Breast epithelium (tissue), 4 donors: ENCODE measurements at places on chromosomes 2 and 18. TPM values are rescaled to one million over a fixed set of nuclear protein-coding genes. Genes with fewer than 3 reads are reported as not detected.

DNA sequence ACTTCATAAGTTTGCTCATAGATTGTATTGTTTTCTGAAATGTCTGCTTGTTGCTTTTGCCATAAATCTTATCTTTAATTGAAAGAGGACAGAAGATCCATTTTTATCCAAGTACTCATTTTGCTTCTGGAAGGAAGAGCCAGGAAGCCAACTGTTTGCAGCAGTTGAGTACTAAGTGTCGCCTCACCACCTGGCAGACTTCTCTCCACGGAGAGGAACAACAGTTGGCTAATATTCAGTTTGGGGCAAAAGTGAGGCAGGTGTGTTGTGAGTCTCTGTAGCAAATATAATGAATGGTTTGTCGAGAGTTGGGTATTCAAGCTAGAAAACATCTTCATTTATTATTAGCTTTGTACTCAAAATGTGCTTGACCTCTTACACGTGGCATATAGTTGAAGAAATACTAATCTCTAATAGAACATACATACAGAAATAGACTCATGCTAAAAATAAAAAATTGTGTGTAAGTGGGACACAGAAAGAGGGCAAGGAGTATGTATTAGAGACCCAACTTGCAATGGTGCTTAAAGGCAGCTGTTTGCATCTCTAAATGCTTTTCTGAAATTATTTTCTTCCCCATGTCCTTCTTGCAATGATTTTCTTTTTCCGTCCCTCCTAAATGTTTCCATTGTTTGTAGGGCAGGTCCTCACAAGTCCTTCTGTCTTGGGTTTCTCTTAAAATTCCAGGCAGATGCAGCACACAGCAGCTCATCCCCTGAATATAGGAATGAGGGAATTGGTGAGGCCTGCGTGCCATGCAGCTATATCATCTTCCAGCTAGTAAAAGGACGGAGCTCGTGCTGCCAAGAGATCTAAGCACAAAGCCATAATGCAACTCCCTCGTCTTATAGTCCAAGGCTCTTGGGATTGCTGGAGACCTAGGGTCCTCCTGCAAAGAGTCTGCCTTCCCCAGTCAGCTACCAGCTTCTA, 44.8 kb upstream of the MAP3K20 start:
- no peak overlapping the region for H3K4me3 ChIP-seq
- no peaks in the 10 kb centered on the region for H3K36me3 ChIP-seq
- H3K27me3 ChIP-seq = no peaks in the 10 kb centered on the region
- H3K27ac ChIP-seq = peak overlapping the region; percentile 50
- no peaks in the 10 kb centered on the region for H3K4me1 ChIP-seq
- peak; percentile 52 for DNase-seq

GRCh38 chr2:130376433-130377293, 20.8 kb downstream of the PTPN18 start:
- H3K27ac ChIP-seq = no peak overlapping the region
- DNase-seq = no peak
- H3K4me3 ChIP-seq = no peak overlapping the region

The ARHGAP25 gene
- total RNA-seq = 9.5 TPM

- H3K27me3 ChIP-seq = no peaks in the 10 kb centered on the region
- no peak overlapping the region for H3K4me3 ChIP-seq
- H3K36me3 ChIP-seq = no peaks in the 10 kb centered on the region
- no peak for DNase-seq
- H3K27ac ChIP-seq = no peak overlapping the region
Measured at GRCh38 chr2:188248513-188248912, 43.2 kb upstream of the GULP1 start.

GRCh38 chr18:24837066-24837465, 376.6 kb downstream of the HRH4 start:
- H3K4me1 ChIP-seq = no peaks in the 10 kb centered on the region
- H3K27ac ChIP-seq = no peak overlapping the region
- no peak overlapping the region for H3K4me3 ChIP-seq

The TTC21B gene
- 54.3 TPM for total RNA-seq

The BMP10 gene
- total RNA-seq = not detected

DNA sequence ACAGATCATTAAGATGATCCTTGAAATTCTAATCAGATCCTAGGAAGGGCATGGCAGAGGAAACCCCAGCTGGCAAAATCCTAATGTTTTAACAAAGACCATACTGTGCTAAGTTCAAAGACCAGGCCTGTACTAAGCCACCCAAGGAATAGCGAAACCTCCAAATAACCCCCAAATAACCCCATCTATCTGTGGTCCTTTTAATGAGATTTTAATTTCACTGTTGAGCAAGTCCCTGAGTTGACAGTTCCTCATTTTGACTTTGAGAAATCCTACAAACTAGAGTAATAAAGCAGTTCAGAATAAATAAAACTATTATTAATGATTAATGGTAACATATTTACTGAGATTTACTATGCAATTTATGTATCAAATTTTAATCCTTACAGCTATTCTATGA, 259.8 kb downstream of the STK39 start:
- H3K27me3 ChIP-seq = no peaks in the 10 kb centered on the region
- H3K4me1 ChIP-seq = no peaks in the 10 kb centered on the region
- H3K4me3 ChIP-seq = no peak overlapping the region
- H3K36me3 ChIP-seq = no peaks in the 10 kb centered on the region

The UGT1A9 gene
- total RNA-seq = not detected

The SKOR2 gene
- total RNA-seq = not detected

The RASGRP3 gene
- 13.1 TPM for total RNA-seq

GRCh38 chr2:66185497-66186054, 249.3 kb upstream of the MEIS1 start:
- DNase-seq = no peak
- no peaks in the 10 kb centered on the region for H3K4me1 ChIP-seq
- no peak overlapping the region for H3K27ac ChIP-seq
- H3K27me3 ChIP-seq = no peaks in the 10 kb centered on the region
- no peaks in the 10 kb centered on the region for H3K36me3 ChIP-seq
- no peak overlapping the region for H3K4me3 ChIP-seq

GRCh38 chr2:128362889-128363228, 44.2 kb upstream of the HS6ST1 start:
- DNase-seq = peak; percentile 54
- H3K4me3 ChIP-seq = no peak overlapping the region
- no peaks in the 10 kb centered on the region for H3K36me3 ChIP-seq
- no peaks in the 10 kb centered on the region for H3K27me3 ChIP-seq

GRCh38 chr2:182372661-182373060, 54.2 kb downstream of the PDE1A start:
- H3K4me3 ChIP-seq = no peak overlapping the region
- peak overlapping the region; percentile 66 for H3K27ac ChIP-seq
- no peak for DNase-seq
- no peaks in the 10 kb centered on the region for H3K36me3 ChIP-seq

DNA sequence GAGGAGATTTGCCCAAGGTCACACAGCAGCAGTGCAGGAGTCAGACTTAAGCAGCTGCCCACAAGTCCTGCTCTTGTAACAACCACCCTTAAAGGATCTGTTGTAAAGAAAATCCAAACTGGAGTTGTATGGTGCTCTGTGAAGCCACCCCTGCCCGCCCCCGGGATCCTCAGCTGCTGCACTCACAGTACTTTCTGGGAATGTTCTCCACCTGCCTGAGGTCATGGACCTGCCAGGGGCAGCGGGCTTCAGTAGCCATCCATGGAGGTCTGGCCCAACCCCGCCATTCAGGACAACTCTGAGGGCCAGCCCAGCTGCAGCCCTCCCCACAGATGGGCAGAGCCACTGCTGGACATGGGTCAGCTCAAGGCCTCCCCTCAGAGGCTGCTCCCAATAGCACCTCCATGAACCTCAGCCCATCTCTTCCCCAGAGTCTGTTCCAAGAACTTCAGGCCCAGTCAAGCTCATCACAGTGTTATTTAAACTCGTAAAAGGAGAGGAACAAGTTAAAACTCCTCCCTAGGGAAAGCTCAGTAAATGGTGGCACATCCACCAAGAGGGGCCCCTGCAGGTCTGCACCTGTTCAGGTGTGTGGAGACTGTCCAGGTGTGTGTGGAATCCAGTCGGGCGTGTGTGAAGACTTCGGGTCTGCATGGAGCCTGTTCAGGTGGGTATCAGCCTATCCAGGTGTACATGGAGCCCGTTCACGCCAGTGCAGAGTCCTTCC, 39.4 kb upstream of the GPC1 start:
- peak; percentile 25 for DNase-seq
- no peak overlapping the region for H3K27ac ChIP-seq
- no peaks in the 10 kb centered on the region for H3K4me1 ChIP-seq
- no peaks in the 10 kb centered on the region for H3K36me3 ChIP-seq
- H3K4me3 ChIP-seq = no peak overlapping the region

DNA sequence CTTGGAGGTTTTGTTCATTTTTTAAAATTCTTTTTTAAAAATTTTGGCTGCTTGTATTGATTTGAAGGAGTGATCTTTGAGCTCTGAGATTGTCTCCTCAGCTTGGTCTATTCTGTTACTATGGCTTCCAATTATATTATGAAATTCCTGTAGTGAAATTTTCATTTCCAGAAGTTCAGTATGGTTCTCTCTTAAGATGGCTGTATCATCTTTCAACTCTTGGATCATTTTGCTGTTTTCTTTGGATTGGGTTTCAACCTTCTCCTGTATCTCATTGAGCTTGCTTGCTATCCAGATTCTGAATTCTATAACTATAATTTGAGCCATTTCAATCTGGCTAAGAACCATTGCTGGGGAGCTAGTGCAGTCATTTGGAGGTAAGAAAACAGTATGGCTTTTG, 270.8 kb upstream of the NT5C1B start:
- H3K27me3 ChIP-seq = no peaks in the 10 kb centered on the region
- H3K36me3 ChIP-seq = no peaks in the 10 kb centered on the region
- no peaks in the 10 kb centered on the region for H3K4me1 ChIP-seq
- no peak overlapping the region for H3K27ac ChIP-seq
- H3K4me3 ChIP-seq = no peak overlapping the region
- DNase-seq = no peak

The KLHL41 gene
- 0.66 TPM for total RNA-seq

DNA sequence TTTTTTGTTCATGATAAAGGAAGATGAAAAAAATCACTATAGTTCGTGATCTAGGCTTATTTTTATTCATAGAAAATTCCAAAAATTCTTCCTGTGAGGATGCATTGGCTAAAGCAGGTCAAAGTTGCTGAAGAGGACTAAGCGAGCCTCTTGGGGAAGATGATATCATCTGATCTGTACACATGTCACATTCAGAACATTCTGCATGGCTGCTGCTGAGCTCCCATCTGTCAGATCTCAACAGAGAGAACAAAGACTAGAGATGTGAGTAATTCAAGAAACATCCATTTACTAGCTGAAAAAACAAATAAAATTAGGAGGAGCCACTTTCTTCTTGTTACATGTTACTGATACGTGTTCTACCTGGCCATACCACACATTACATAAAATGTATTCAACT, 518.6 kb upstream of the FSIP2 start:
- no peak overlapping the region for H3K4me3 ChIP-seq
- DNase-seq = no peak
- no peaks in the 10 kb centered on the region for H3K27me3 ChIP-seq
- H3K4me1 ChIP-seq = no peaks in the 10 kb centered on the region
- H3K36me3 ChIP-seq = no peaks in the 10 kb centered on the region

DNA sequence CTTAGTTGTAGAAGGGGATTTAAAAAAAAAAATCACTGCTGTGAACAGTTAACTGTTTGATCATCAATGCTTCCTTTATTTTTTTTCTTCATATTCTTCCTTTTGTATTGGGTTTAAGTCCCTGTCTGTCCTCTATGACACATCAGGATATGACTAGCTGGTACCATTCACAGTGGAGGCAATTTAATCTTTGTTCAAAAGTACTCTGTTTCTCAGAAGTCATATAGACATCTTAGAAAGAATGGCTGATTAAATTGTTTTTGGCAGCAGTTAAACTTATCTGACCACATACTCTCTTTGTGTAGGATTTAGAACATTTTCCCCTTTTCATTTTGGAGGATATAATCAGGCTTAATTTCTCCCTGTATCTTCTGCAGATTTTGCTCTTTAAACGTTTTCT, 807.8 kb upstream of the CDH2 start:
- no peak overlapping the region for H3K4me3 ChIP-seq
- H3K27ac ChIP-seq = no peak overlapping the region
- H3K36me3 ChIP-seq = no peaks in the 10 kb centered on the region
- no peaks in the 10 kb centered on the region for H3K27me3 ChIP-seq

- no peaks in the 10 kb centered on the region for H3K36me3 ChIP-seq
- H3K4me1 ChIP-seq = no peaks in the 10 kb centered on the region
- no peak for DNase-seq
- H3K27me3 ChIP-seq = peaks cover 14% of the 10 kb centered on the region
- H3K27ac ChIP-seq = no peak overlapping the region
- no peak overlapping the region for H3K4me3 ChIP-seq
Measured at GRCh38 chr2:10918661-10919409, 7.1 kb downstream of the KCNF1 start.

DNA sequence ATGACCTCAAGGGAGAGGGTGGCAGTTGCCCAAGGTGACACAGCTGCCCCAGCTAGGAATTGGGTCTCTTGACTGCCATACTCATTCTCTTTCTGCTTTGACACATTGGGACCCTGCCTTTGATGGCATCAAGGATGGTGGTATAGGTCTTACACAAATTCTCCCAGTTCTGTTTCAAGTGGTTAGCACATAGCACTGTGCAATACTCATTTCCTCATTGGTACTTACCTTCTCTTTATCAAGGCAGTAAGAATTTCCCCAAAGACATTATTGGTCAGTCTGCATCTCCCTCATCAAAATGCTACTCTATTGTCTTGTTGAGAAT, 35.9 kb upstream of the CCDC93 start:
- H3K27ac ChIP-seq = no peak overlapping the region
- no peak overlapping the region for H3K4me3 ChIP-seq
- no peaks in the 10 kb centered on the region for H3K36me3 ChIP-seq
- no peak for DNase-seq

DNA sequence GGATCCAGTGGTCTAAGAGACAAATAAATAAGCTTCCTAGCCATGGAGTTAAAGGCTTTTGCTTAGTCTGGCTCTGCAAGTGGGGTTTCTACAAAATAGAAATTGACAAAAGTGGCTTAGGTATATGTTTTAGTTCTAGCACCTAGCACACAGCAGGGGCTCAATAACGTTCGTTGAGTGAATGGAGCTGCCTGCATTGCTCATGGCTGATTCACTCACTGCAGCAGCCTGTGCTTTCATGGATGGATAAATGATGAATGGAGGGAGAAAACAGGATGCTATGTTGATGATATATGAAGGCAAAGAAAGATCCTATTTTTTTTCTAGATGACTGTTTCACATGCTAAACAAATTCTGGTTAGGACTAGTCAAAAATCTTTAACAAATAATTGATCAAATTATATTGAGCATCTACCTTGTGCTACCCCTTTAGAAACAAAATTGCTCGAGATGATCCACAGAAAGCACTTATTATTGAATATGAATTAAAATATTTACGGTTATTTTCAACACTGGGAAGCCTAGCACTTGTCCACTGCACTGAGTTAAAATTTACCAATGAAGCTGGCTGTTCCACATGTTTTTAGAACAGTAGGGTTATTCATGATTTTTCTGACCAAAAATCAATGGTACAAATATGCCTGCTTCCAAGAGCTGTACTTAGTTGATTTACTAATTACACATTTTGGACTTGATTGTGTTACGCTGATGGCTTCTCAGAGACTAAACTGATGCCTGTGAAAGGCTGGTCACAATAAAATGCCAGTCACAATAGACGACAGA, 39.6 kb downstream of the HDHD2 start:
- no peaks in the 10 kb centered on the region for H3K27me3 ChIP-seq
- DNase-seq = no peak
- no peak overlapping the region for H3K4me3 ChIP-seq
- H3K4me1 ChIP-seq = no peaks in the 10 kb centered on the region

The MCFD2 gene
- total RNA-seq = 83.0 TPM

The ITPRIPL1 gene
- total RNA-seq = 6.9 TPM

The KLF11 gene
- 22.2 TPM for total RNA-seq

- no peaks in the 10 kb centered on the region for H3K4me1 ChIP-seq
- no peak overlapping the region for H3K27ac ChIP-seq
- no peak overlapping the region for H3K4me3 ChIP-seq
- no peaks in the 10 kb centered on the region for H3K27me3 ChIP-seq
Measured at GRCh38 chr2:48228345-48228684, 301.6 kb upstream of the STON1 start.

The CRYGA gene
- not detected for total RNA-seq
